NCI-H2171 (cell line): ENCODE measurements at places on chromosomes 7 and 10.

DNA sequence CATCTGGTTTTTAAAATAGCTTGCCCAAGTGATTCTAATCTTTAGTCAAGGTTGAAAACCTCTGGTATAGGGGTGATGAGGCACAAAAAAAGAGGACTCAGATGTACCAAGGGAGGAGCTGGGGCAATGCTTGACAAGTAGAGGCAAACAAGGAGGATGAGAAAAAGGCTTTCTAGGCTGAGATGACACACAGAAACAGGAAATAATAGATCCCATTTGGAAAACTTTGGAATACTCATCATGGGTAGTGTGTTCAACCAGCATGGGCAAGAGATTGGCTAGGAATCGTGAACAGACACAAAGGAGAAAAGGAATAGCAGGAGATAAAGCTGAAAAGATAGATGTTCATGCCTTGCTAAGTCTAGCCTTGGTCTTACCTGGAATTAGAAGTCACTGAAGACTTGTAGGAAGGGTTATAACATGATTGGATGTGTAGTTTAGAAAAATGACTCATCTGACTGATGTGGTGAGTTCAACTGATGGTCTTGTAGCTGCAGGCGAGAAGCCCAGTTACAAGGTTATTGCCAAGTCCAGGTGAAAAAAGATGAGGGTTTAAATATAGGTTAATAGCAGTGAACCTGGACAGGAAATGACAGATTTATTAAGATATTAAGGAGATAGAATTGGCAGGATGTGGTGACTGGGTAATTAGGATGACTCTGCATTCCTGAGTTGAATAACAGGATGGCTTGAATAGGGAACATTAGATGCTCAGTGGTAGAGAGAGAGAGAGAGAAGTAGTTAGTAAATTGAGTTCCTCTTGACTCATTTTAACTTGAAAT is 214.0 kb upstream of the LRGUK start:
- no peak for DNase-seq

DNA sequence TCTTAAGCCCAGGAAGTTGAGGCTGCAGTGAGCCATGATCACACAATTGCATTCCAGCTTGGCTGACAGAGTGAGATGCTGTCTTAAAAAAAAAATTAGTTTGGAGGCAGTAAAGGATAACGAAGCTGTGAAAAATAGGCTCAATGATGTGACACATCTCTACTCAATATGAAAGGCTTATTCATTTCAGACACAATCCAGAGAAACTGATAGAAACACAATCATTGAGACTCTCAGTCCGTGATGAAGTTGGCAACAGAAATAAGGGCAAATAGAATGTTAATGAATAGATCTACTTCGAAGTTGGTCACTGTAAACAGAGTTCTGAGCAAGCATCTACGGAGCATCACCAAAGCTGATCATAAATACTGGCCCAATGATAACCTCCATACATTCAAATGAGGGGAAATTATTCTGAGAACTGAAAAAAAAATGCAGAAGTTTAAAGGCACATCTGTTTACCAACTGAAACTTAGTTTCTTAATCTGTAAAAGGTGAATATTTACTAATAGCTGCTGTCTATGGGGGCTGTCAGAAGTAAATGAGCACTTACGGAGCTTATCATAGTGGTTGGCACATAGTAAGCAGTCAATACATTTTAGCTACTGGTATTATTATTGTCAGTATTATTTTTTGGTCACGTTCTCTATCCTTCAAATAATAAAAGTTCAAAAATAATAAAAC is 70.4 kb downstream of the AKR1B1 start:
- no peak for DNase-seq

DNA sequence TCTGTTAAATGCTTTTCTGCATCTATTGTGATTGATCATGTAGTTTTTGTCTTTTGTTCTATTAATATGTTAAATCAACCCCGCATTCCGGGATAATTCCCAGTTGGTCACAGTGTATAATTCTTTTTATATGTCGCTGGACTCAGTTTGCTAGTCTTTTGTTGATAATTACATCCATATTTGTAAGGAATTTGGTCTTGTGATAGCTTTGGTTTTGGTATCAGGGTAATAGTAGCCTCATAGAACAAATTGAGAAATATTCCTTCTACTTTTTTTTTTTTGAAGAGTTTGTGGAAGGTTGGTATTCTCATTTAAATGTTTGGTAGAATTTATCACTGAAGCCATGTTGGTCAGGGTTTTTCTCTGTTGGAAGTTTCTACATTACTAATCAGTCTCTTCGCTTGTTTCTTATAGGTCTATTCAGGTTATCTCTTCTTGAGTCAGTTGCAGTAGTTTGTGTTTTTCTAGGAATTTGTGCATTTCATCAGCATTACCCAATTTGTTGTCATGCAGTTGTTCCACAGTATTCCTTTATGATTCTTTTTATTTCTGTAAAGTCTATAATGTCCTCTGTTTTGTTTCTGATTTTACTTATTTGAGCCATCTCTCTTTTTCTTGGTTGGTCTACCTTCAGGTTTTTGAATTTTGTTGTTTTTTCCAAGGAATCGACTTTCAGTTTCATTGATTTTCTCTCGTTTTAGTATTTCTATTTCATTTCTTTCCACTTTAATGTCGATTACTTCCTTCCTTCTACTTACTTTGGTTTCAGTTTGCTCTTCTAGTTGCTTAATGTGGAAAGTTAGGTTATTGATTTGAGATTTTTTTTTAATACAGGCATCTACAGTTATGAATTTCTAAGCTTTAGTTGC is 64.6 kb upstream of the GJD4 start:
- no peak for DNase-seq

GRCh38 chr7:51700593-51701215 is 384.1 kb upstream of the COBL start:
- DNase-seq: peak; percentile 11

GRCh38 chr7:117210908-117211307 is 112.0 kb downstream of the WNT2 start:
- no peak for DNase-seq

DNA sequence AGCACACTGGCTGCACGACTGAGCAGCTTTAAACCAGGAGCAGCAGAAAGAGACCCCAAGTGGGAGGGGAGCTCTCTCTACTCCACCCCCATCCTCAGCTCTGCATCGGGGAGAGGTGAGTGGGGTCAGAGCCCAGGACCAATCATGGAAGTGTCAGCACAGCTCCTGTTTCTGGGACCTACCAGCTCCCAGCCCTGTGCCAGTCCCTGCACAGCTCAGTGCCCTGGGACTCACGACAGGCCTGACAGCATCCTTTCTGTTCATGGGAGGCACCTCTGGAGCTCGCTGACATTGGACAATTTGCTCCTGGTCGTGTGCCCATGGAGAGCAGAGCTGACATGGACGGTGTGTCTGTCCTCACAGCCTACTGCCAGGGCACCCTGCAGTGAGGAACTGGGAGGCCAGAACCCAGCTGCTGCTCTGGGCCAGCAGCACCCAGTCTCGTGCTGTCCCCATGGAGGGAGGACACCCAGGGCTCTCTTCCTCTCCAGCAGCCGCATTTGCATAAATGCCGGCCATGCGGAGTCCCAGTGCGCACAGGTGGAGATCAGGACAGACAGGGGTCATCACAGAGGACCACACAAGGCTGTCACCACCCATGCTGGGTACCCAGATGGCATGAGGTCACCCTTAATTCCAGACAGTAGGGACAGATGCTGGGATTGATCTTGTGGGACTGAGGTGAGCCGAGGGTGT is 45.9 kb upstream of the MSMB start:
- no peak for DNase-seq

- no peak for DNase-seq
These were observed 69.5 kb downstream of the ADCY1 start for GRCh38 chr7:45643630-45644029.

- no peak for DNase-seq
These were observed 53.4 kb downstream of the COL17A1 start for GRCh38 chr10:104032144-104032775.

DNA sequence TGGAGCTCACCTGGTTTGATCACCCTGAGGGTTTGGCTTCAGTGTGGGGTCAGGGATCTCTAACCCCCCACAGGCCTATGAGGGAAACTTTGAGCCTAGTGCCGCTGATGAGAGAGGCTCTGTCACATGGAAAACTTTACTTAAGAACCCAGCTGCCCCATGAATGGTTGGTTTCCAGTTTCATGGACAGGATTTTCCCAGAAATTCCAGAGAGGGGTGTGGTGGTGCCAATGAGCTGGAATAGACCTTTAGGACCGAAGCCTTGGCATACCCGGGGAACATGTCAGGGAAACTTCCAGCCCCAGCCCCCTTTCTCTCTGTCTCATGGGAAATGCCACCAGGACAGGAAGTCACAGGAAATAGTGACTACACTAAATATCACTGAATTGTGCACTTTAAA is 36.9 kb downstream of the AKR1B1 start:
- no peak for DNase-seq

- no peak for DNase-seq
These were observed 67.8 kb downstream of the RAMP3 start for GRCh38 chr7:45225311-45225947.

- DNase-seq: no peak
These were observed 782.5 kb downstream of the LRMDA start for GRCh38 chr10:76213876-76214275.

GRCh38 chr10:32141018-32141807 is 85.0 kb upstream of the KIF5B start:
- no peak for DNase-seq

DNA sequence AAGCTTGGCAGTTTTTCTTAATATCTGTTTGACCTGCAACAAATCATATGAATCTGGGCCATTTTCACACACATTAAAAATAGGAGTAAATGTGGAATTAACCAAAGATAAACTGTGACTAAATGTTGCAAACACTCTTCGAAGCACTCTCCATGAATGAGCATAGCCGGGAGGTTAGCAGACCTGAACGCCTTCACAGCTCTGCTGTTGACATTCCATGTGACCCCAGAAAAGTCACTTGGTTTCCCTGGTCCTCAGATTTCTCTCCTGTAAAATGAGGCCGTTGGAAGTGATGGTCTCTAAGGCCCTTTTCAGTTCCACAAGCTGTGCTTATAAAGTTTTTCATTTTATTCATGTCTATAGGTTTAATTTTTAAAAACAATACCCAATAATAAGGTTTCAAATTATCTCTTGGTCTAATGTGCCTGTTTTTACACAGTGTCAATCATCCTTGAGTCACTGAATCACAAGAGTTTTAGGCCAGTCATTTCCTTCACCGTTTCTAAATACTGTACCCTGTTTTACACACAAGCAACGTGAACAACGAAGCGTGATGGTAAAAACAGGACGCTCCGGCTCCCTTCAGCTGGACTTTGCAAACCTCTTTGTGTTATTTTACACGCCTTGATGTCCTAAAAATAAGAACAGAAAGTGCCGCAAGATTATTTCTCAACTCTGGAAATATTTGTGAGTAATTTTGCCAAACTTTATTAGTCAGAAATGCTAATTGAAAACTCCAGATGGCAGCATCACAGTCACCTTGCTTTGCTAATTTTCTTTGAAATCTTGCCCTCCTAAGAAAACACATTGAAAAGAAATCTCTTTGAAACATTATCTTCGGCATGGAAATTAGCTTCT is 38.6 kb upstream of the MET start:
- DNase-seq: no peak

DNA sequence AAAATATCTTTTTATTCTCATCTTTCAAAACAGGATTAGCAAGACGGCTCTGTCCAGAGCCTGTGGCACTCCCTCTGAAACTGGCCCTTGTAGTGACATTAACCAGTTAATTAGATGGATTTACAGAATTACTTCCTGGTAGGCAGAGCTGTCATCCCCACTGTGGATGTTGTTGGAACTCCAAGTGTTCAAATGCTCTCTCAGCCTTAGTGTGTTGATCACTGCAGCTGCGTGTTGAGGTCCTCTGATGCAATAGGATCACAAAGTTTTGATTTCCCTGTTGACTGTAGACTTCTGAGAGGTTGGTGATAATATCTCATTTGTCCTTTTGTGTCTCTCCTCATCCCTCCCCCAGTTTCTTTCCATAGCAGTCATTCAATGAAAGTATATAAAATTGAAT is 117.3 kb upstream of the CDK6 start:
- no peak for DNase-seq

DNA sequence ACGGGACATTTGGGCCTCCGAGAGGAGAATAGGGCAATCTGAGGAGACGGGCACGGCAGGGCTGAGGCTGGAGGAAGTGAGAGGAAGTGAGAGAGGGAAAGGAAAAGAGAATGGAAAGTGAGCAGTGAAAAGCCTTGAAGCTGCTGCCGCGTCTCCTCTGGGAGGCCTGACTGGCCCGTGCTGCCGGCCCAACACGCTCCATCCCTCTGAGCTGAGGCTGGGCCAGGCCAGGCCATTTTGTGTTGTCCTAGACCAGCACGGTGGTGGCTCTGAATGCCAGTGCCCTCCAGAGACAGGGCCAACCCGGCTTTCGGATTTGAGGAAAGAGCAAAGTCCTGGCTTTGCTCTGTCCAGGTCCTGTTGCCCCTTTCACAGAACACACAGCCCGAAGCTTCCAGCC is 361.1 kb upstream of the SHH start:
- DNase-seq: no peak

DNA sequence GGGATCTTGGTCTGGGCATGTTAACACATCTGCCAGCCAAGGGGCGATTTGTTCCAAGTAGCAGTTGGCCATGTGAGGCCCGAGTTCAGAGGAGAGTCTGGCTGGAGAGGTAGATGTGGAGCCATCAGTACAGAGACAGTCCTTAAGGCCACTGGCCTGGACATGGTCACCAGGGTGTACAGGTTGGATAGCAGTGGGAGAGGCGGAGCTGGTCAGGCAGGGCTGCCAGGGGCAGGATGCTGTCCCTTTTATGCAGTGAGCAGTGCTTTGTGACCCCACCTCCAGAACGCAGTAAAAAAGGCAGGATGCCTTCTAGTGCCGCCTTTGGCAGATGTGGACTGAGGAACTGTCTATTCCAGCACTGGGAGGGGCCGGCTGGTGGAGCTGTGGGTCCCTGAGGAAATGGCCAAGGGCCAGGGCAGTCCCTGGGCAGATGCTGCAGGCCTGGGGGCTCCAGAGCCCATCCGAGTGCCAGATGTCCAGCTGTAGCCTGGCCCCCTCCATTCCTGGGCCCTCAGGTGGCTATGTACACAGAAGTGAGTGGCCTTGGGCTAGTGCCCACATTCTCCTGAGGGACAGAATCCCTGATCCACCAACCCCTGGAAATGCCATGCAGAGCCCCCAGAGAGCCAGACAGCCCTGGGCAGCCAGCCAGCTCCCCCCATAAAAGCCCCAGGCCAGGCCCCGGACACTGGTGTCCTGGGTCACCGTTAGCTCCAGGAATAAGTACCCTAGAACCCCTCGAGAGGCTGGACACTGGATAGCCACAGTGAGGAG is 17.2 kb upstream of the MYL7 start:
- DNase-seq: no peak

DNA sequence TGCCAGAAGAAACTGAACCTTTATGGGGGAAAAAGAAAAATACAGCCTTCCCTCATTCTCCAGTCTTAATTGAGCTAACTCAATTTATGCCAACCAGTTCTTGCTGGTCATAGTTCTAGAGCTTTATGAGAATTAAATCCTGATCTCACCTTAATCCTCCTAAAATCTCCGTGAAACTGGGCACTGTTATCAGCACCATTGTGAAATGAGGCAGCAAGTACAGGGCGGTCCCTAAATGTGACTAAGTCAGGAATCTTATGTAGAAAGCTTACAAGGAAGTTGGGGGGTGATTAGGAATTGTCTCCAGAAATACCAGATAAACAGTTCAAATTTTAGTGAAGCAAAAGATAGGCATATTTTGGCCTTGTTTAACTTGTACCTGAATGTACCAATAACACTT is 10.7 kb upstream of the INSYN2A start:
- no peak for DNase-seq

GRCh38 chr7:7978860-7979259 is 10.3 kb downstream of the GLCCI1 start:
- DNase-seq: no peak
